ENCODE measurements at places on chromosomes 11 and 22.
A peak's percentile ranks its signal among the peaks of the same experiment; 100 is the strongest.

DNA sequence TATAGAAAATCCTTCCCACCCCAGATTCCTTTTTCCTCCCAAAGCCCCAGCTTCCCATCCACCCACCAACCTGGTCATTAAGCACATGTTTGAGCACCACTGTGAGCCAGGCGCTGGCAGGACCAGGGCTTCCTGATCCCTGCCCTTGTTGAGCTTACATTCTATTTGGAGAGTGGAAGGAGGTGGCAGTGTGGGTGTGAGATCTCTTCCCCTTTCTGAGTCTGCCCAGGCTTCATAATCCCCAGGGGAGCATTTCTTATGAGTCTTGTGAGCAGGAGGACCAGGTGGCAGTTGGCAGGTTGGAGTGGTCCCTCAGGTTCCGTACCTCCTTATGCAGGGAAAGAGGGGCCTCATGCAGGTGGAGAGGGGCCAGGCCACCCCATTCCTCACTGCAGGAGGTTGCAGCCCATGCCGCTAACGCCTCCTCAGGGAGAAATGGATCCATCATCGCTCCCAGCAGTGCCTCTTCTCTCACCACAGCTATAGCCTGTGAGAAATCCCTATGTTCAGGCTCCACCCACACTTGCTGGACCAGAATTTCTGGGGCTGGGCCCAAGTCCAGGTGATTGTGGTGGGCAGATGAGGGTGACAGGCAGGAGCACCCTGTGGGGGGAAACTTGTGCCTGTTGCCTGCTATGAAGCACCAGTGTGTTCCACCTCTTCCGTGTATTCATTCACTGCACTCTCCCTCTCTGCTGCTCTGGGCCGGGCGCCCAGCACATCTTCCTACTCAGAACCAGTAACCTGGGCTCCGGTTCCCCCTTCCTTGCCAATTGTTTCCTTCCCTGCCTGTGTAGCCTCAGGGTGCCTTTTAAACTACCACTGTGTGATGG is 23.5 kb downstream of the UBE2L3 start:
- DNase-seq: no peak

DNA sequence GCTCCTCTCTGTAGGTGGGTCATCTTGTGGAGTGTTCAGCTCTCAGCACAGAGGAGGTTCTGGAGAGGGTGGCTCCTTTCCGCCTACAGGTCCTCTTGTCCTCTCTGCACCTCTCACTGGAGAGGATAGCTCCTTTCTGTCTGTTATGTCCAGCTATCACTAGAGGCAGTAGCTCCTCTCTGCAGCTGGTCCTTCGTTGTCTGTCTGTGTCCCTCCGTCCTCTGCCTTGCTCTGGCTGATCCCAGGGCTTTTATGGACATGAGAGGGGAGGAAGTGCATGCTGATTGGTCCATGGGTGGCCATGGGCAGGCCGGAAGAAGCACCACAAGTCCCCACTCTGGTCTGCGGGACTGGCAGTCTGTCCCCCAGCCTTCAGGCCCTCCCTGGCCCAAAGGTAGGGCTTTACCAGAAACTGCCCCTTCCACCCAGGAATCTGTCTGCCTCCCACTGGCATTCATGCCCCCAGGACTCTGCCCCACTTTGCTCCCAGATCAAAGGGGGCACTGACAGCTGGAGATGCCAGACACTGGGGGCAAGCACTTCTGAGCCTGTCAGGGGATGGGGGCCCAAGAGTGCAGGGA is 38.6 kb upstream of the CALCB start:
- DNase-seq: no peak

DNA sequence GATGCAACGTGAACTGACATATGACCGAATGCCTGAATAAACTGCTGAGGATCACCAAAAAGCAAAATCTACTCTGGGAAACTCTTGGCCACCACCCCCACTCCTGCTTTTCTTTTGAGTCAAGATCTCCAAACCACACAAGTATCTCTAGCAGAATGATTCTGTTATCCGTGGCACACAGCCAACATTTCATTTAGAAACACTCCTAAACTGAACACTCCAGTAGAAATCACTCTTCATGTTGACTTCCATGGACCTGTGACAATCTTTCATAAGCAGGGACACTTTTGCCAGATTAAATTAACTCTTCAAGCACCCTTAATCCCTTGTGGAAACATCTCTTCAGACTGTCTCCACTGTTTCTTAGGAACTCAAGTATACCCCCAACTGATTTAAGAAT is 44.4 kb downstream of the VSIG10L2 start:
- DNase-seq: peak; percentile 5

- DNase-seq: no peak
Measured at GRCh38 chr11:60230681-60231080, 12.3 kb downstream of the MS4A4E start.

- DNase-seq: no peak
Measured at GRCh38 chr11:78961937-78962701, 387.5 kb upstream of the NARS2 start.

DNA sequence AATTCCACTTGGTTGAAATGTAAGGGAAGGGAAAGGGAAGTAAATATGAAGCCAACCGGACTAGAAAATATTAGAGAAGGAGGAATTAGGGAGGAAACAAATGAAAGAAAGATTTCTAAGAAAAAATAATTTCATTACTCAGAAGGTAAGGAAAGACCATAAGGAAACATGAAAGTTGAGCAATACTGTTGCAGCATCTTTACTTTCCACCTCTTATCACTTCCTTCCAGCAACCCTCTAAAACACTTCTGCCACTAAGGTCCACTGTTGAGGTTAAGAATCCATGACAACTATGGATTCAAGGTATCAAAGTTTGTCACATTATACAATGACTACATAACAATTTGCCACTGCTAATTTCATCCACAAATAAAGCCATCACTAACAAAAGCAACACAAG is 308.6 kb downstream of the DLG2 start:
- DNase-seq: no peak

GRCh38 chr11:603154-603553 is 12.6 kb downstream of the IRF7 start:
- no peak for DNase-seq

DNA sequence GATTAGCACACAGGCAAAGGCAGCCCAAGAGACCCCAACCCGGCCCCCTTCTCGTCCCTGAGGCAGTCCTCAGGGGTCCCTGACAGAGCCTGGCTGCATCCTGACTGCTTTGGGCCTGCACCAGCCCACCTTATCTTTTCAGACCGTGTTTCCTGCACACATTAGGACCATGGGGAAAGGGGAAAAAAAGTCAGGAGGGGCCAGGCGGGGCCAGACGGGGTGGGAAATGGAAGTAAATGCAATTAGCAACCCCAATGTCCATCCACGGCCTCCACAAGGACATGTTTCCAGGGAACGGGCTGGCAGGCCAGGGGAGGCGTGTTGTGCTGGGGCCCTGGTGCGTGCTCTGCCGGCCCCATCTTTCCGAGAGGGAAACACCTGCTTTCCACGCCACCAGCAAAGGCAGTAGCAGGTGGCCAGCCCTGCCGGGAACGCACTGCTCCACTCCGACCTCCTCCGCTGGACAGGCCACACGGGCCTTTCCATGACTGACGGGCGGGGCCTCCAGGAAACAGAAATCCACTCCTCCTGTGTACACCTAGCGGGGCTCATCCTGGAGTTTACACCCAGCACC is 7.4 kb downstream of the EHD1 start:
- DNase-seq: no peak

DNA sequence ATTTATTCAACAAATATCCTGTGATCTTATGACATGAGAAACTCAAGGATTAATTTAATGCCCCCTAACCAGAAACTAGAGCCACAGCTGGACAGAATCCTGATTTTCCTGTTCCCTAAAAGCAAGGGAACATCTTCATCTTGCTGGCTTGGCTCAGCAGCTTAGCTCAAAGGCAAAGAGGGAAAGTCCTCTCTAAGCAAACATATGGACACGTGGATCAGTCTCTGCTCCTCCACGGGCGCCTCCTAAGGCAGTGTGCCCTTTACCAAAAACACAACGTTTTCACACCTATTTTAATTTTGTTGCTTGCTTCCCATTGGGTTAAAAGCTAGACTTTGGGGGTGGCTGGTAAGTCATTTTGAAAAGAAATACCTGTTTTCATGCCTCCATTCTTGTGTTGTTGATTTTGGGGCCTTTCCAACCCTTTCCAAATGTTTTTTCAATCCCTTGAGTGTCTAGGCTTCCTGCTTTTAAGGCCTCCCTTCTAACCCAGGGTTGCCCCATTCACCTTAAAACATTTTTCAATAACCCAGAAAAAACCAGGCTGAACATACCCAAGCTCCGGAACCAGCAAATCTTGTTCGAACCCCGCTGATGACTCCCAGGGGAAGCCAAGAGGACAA is 15.5 kb downstream of the SLC1A2 start:
- no peak for DNase-seq

GRCh38 chr22:19886605-19887255 is 32.1 kb upstream of the GNB1L start:
- DNase-seq: no peak

- DNase-seq: peak; percentile 51
Measured at GRCh38 chr11:66335531-66336233, 552 bp downstream of the RIN1 start.

- DNase-seq: peak; percentile 67
Measured at GRCh38 chr11:11577251-11577855, 44.5 kb downstream of the GALNT18 start.

DNA sequence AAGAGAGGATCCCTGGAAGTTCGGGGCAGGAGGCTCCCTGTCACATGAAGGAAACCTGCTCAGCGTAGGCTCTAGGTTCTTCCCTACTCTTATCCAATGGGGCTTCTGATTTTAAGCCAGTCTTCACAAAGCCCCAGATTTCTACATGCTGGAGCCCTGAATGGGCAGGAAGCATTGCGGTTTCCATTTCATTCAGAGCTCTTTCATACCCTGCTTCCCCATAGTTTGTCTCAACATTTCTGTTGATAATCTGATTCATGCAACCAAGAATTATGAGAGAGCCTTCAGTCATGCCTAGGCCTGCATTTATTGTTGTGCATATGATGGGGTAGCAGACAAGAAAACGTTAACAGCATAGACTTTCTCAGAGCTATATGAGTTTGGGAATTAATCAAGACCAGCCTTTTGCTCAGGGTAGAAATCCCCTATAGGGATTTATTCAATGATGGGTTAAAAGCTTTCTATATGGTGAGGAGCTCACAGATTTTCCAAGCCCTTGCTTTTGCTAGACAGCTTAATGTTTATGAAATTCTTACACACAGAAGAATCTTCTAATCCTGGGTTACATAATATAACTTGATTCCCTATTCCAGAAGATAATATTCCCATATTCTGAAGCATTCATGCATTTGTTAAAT is 15.9 kb downstream of the OR51B4 start:
- no peak for DNase-seq

DNA sequence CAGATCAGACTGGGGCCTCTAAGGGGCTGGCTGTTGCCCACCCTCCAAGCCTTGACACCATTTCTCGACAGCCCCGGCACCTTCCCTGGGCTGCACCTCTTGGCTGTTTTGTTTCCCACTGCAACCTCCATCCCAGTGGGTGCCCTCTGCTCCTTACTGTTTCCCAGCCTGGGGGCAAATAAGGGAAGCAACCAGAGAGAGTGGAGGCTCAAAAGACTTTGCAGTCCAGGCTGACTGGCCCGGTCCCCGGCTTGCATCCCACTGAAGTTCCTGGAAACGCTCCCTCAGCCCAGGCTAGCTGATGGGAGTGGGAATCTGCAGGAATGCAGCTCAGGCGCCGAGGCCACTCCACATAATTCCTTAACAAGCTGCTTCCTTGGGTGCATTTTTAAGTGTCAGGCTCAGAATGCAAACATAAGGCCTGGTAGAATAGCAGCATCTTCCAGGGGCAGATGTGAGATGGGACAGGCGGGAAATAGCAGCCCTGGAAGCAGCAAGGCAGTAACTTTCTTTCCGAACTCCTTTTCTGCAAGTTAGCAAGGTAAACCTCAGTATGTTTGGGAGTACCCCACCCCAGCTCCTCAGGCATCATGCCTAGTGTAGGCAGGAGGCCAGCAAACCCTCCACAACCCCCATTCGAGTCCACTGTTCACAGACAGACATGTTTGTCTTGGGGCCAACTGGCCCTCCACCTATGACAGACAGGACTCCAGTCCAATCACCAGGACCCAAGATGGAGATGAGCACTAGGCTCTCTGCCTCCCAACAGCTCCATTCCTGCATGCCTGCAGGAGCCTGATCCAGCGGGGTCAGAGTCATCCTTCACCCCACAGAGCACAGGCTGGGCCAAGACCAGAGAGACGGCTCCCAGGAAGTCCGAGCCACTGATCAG is 39.3 kb downstream of the RPL27A start:
- no peak for DNase-seq

DNA sequence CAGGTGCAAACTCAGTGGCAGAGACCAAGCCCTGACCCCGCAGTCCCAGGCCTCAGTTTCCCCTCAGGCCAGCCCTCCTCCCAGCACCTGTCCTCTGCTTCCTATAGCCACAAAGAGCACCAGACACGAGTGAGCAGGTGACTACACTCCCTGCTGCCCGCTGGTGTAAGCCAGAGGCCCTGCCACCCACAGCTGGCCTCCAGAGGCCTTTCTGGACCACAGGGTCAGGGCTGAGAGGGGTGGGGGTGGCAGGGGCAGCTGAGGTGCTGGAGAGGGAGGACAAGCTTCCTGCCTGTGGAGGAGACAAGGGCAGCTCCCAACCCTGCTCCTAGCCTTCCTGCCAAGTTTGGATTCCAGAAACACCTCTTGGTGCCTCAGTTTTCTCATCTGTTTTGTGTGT is 31.3 kb upstream of the WNT7B start:
- no peak for DNase-seq

DNA sequence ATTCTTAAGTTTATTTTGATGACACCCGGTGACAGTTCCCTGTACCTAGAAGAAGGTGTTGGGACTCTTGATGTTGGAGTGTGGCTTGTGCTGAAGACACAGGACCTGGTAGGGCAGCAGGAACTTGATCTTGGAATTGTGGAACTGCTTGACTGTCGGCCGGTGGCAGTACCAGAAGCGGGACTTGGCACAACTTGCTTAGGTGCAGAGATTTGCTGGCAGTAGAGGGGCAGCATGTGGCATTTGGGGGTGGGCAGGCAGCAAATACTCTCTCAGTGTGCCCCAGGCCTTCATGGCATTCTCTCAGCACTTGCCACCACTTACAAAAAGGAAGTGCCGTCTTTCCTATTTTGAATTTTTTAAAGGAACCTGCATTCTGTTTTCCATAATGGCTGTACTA is 3.6 kb downstream of the PEX26 start:
- no peak for DNase-seq

GRCh38 chr11:1760351-1761109 is 3.2 kb downstream of the CTSD start:
- peak; percentile 90 for DNase-seq

GRCh38 chr11:128530118-128531074 is 57.0 kb downstream of the ETS1 start:
- no peak for DNase-seq

DNA sequence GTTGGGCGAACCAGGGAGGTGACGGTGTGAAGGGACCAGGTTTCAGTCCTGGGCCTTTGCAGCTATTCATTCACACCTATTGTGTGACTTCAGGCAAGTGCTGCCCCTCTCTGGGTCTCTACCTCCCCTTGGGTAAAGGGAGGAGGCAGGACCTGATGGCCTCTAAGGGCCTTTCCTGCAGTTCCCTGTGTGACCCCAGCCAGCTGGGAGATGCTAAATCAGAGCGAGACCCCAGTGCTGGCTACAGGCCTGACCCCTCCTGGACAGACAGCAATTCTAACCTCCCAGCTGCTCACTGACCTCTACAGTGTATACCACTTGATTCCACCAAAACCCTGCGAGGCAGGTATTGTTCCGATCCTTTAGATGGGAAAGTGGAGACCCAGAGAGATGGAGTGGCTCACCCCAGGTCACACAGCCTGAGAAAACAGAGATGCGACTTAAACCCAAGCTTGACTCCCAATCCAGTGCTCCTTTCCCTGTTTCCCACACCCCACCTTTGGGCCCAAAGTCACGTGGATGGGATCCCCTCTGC is 6.2 kb downstream of the MAFF start:
- DNase-seq: no peak

- no peak for DNase-seq
Measured at GRCh38 chr22:48974443-48975315, 853.0 kb downstream of the BRD1 start.

All from H54 (cell line).